Left kidney (tissue), 8 donors: ENCODE measurements at places on chromosomes 3 and 15.

DNA sequence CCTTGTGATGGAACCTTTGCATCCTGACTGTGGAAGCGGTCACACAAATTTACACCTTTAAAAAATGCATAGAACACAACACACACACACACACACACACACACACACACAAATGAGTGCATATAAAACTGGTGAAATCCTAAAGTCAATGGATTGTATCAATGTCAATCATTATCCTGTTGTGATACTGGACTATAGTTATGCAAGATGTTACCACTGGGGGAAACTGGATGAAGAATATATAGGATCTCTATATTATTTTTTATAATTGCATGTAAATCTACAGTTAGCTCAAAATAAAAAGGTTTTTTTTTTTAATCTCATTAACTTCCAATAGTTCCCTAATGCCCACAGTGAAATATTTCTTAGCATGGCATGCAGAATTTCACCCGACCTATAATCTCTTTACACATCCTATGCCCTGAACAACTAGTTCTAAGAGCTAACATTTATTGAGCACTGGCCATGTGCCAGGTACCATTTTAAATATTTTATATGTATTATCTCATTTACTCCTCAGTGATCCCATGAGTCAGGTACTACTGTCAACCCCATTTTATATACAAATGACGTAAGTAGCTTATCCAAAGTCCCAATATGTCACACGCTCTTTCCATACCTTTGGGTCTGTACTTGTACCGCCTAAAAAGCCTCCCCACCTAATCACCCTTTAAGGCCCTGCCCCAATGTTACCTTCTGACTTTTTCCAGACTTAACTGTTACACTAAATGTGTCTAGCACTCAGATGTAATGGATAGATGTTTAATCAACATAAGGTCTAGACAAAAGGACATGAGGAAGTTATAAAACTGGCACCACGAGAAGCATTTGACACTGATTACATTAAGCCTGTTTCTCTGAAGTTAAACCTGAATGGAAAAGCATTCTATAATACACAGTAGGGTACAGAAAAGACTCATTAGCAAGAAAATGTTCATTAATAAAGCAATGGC, 5.5 kb downstream of the ABCC5 start:
- DNase-seq, result no peak

DNA sequence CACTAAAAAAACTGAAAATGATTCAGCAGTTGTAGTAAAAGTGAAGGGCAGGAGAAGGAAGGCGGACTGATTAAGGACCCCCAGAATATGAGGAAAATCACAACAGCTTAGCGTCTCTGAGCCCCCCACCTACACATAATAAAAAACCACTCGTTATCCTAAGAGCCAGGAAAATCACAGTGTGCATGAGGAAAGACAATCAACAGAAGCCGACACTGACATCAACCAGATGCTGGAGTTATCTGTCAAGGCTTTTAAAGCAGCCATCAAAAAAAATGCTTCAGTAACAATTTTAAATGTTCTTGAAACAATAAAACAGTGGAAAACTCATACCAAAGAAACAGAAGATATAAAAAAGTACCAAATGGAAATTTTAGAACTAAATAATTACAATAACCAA, 9.7 kb upstream of the CXCR6 start:
- DNase-seq, result no peak

DNA sequence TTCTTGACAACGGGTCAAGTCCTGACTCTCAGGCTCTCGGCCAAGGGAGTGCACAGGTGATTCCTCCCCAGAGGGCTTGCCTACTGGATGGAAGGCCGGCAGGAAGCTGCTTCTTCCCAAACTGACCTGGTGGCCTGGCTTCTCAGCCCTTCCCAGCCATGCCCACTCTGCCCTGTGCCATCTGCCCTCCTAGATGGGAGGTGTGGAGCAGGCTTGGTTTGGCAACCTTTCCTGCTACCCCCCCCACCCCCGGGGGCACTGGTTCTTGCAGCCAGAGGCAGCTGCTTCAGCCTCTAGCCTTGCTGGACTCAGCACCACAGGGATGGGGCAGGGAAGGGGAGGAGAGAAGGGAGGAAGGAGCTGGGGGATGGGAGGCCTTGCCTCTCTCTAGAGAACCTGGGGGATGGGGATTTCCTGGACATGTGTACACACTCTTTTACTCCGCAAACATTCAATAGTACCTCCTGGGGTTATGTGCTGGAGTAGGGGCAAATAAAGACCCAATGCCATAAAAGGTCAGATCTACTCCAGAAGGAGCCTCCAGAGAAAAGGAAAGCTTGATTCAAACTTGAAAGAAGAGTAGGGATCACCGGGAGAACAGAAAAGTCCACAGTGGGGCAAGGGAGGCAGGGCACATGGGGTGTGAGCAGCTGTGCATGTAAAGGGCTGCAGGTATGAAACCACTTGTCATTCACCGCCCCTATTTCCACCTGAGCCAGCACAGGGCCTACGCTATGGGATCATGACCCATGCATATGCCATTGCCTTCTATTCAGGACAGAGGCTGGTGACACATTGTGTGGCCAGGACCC, 4.2 kb upstream of the DAPK2 start:
- no peak for DNase-seq

GRCh38 chr3:156892701-156893100, 66.5 kb downstream of the LEKR1 start:
- no peak for DNase-seq

GRCh38 chr3:171001250-171001893, 25.1 kb downstream of the SLC2A2 start:
- DNase-seq, result no peak

DNA sequence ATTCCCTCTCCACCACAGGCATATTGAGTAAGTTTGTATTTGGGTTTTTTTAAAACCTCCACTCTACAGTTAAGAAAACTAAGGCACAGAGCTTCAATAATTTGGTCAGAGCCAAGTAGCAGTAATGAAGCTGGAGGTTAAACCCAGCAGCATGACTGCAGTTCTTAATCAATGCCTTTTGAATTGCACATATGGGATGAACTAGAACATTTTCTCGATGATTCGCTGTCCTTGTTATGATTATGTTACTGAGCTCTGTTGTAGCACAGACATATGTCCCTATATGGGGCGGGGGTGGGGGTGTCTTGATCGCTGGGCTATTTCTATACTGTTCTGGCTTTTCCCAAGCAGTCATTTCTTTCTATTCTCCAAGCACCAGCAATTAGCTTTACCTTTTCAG, 1.6 kb upstream of the CCR5 start:
- DNase-seq, result no peak

- no peak for DNase-seq
Measured at GRCh38 chr3:152709659-152710058, 125.3 kb upstream of the P2RY1 start.

DNA sequence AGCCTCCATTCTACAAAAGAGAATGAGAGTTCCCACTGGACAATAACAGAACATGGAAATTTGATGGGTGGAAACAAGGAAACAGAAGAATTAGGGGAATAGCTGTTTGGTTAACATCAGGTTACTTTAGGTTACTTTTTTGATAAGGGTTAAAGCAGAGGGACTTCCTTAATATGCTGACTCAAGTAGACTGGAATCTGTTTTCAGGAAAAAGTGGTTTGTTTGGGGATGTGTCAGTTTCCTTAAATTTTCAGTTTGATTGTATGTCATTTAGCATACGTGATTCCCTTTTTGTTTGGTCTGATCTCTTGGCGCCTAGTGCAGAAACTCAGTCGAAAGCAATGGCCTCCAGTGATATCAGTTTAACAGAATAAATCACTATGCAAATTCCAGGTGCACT, 411.8 kb upstream of the GRM7 start:
- no peak for DNase-seq

DNA sequence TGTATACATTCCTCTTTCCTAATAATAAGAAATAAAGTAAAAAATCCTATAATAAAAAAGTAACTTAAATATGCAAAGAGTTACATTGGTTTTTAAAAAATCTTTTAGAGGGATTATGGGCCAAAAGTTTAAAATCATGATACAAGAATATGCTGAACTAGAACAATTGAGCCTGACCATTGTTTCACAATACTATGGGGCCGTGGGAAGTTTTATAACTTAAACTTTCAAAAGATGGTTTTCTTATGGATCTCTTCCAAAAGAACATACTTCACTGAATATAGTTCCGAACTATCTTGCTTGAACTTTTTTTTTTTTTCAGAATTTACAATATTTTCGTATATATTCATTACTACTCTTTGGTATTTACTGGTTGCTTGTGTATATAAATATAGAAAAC, 97.6 kb downstream of the NFKBIZ start:
- DNase-seq, result no peak

DNA sequence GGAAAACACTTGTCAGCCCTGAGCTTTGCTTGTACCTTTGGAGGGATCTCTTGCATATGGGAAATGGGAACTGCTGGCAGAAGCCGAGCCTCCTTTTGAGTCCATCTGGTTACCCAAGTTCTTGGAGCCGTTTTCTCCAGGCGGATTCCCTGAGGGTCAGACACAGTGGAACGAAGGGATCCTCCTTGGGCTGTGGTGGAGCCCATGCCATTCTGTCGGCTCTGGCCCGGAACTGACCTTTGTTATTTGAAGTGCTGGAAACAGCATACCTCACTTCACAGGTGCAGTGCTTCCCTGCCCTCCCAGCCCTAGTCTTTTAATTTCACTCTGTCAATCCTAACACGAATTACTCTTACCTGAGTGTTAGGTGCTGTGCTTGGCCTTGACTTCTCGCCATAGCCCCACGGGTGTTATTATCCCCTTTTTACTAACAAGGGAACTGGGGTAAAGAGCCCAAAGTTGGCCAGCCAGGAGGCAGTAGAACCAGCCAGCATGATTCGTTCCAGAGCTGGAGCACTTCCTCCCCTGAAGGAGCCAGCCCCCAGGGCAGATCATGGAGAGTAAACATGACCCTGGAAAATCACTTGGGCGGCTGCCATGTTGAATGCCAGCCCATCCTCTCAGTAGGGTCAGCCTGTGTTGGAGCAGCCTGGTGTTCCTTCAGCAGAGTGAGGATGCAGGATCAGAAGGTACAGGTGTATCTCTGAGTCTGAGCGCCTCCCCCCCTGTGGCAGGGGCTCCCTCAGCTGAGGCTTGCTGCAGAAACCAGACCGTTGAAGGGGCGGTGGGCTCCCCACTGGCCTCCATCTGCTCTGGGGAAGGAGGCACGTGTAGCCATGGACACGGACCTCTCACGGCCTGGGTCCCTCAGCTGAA, 143.2 kb downstream of the DNAJB8 start:
- DNase-seq, result no peak

- no peak for DNase-seq
Measured at GRCh38 chr3:173275740-173276139, 121.8 kb upstream of the NLGN1 start.

GRCh38 chr15:65561934-65562333, 31.7 kb downstream of the HACD3 start:
- peak; percentile 27 for DNase-seq

- no peak for DNase-seq
Measured at GRCh38 chr3:100737334-100737733, 28.0 kb downstream of the TFG start.

GRCh38 chr3:129557548-129557894, 14.5 kb downstream of the H1-8 start:
- DNase-seq, result no peak

DNA sequence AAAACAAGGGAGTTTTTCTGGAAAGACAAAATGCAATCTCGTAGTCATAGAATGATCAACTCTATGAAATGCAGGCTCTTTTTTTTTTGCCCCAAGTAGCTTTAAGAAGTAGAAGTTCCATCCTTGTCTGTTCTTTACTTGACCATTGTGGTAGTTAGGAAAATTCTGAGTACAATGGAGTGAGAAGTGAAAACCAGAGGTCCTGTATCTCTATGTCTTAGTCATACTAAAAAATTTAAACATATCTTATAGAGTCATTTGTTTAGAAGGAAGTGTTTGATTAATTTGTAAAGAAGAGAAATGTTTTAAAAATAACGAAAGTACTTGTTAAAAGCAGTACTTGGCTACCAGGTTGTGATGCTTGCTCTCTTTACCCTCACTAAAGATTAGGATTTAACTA, 52.4 kb downstream of the PRKCI start:
- DNase-seq, result no peak

DNA sequence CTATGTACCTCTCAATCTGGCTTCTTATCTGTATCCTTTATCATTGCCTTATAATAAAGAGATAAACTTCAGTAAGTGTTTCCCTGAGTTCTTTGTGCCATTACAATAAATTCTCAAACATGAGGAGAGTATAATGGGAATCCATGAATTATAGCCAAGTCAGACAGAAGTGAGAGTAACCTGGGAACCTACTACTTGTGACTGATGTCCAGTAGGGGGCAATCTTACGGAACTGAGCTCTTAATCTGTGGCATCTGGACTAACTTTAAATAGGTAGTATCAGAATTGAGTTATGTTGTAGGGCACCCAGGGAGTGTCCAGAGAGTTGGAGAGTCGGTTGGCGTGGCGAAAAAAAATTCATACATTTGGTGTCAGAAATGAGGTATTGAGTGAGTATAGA, 542.6 kb downstream of the ZBBX start:
- DNase-seq, result no peak

GRCh38 chr3:186653984-186654383, 11.8 kb upstream of the HRG start:
- DNase-seq, result no peak

GRCh38 chr3:108293858-108294257, 2.5 kb upstream of the HHLA2 start:
- DNase-seq, result no peak

DNA sequence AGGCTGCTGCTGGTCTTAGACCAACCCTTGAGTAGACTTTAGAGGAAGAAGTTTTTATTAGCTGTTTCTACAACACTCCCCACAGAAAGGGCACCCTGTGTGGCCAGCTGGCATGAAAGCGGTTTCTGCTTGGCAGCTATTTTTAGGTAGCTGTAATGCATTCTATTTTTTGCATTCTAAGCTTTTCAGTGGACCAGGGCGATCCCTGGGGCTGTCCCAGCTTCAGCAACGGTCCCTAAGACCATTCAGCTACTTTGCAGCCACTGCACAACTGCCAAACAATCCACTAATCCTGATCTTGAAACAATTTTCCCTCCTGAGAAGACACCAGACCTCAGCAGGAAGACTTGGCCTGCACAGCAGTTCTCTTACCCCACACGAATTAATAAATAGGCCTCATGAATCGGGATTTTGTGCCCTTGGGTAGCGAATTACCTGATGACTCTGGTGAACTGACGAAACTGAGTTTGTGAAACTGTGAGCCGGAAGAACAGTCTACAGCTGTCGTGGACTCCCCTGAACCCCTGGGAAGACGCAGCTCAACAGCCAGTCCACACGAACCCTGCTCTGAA, 14.6 kb upstream of the TFRC start:
- no peak for DNase-seq

DNA sequence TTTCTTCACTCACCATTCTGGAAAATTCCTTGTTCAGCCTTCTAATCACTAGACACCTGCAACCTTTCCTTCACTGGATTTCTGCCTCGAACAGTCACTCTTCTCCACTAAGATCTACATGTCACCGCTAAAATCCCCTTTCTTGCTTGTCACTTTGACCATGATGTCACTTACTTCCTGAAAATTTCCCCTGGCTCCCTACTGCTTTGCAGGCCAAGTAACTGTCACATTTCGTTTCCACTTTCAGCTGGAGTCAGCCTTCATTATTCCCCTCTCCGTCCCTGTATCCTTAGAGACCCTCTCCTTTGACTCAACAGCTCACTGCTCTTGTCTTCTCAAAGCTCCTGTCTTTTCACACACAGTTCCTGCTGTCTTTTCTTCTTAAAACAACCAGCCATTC, 15.9 kb downstream of the CHL1 start:
- no peak for DNase-seq

GRCh38 chr3:17301271-17301670, 416.5 kb downstream of the PLCL2 start:
- no peak for DNase-seq
